ENCODE measurements at places on chromosomes 6 and 20. TPM values are rescaled to one million over a fixed set of nuclear protein-coding genes. Genes with fewer than 3 reads are reported as not detected.

GRCh38 chr6:6865611-6866010, 242.2 kb upstream of the RREB1 start:
- no peak for DNase-seq

- DNase-seq: no peak
Measured at GRCh38 chr6:17178326-17178725, 76.5 kb downstream of the STMND1 start.

- no peak for DNase-seq
Measured at GRCh38 chr20:63700199-63701050, 4.0 kb downstream of the TNFRSF6B start.

GRCh38 chr6:104566411-104566810, 293.3 kb downstream of the HACE1 start:
- DNase-seq: no peak

- no peak for DNase-seq
Measured at GRCh38 chr6:41729624-41730023, 5.8 kb downstream of the TFEB start.

DNA sequence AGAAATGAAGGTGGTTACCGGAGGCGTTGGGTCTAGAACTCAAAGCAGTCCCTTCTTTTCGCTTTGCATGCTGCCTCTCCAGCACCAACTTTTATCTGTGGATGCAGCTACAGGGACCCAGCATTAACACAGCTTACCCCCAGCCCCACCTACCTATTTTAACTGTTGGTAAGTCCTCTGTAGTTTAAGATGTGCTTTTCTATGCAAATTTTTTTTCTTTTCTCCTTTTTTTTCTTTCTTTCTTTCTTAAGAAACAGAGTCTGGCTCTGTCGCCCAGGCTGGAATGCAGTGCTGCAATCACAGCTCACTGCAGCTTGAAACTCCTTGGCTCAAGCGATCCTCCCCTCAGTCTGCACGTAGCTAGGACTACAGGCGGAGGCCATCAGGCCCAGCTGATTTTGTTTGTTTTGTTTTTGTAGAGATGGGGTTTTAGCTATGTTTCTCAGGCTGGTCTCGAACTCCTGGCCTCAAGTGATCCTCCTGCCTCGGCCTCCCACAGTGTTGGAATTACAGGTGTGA, 6.5 kb upstream of the USP45 start:
- DNase-seq: no peak

DNA sequence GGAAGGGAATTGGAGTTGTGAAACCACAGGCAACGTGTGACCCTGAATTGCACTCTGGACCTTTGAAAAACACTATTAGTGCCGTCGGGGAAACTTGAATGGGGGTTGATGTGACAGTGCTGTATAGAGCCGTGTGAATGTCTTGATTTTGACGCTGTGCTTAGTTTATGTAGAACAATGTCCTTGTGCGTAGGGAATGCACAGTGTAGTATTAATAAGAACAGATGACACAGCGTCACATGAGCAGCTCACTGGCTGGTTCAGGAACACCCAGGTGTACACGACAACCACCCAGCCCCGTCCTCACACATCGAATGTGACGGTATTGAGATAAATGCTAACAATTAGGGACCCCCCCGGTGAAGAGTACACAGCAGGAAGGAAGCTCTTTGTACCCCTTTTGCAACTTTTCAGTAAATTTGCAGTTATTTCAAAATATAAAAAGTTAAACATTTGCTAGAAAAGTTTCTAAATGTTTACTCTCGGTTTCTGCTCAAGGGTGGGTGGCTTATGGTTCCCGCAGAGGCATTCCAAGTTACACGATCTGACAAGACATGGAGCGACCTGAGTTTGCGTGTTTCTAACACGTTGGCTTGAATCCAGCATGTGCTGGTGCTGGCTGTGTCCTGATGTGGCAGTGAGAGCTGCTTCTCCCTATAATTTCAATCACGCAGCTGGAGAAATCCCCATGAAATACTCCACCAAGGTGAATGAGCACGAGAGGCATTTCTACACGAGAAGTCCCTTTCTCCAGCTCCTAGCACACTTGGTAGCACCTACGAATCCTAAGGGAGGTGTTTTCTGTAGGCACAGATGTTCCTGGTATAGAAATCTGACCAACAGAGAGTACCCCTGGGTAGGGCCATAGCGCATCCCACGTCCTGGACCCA, 208.0 kb upstream of the EXOC2 start:
- no peak for DNase-seq

- DNase-seq: no peak
Measured at GRCh38 chr6:16669227-16669626, 92.0 kb downstream of the ATXN1 start.

DNA sequence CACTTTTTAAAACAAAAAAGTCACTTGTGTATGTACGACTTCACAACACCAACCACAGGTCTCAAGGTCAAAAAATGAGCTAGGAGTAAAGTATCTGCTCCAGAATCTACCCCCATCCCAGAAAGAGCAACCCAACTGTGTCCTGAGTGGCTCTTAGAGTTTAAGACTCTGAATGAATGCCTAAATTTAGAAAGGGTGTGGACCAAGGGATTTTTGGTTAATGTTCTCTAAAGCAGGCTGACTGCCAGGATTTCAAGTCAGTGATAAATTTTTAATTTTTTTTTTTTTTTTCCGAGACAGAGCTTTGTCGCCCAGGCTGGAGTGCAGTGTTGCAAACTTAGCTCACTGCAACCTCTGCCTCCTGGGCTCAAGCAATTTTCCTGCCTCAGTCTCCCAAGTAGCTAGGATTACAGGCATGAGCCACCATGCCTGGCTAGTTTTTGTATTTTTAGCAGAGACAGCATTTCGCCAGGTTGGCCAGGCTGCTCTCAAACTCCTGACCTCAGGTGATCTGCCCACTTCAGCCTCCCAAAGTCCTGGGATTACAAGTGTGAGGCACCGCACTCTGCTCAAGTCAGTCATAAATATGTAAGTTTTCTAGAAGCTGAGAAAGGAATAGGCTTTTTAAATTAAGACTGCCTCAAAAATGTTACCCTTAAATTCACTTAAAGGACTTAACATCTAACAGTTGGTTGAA, 20.2 kb downstream of the STAU1 start:
- DNase-seq: no peak

DNA sequence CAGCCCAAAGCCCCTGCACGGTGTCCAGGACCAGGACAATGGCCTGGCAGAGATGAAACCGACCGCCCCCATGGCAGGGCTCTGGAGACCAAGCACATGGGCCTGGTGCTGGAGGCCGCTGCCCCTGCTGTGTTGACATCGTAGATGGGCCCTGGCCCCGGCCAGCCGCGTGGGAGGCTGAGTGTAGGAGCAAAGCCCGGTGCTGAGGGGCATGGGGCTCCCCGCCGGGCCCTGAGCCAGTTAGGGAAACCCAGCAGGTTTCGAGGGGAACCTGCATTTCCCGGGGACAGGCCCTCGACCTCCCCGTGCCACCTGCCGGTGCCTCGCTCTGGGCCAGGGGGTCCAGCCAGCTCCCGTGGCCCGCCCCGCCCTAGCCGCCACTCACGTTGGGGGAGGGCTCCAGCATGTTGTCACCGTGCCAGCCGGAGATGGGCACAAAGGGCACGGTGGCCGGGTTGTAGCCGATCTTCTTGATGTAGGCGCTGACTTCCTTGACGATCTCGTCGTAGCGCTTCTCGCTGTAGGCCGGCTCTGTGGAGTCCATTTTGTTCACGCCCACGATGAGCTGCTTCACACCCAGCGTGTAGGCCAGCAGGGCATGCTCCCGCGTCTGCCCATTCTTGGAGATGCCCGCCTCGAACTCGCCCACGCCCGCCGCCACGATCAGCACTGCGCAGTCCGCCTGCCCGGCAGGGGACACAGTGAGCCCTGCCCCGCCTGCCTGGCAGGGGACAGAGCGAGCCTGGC, 4.3 kb downstream of the EEF1A2 start:
- DNase-seq: no peak

GRCh38 chr6:29989211-29989610, 46.9 kb downstream of the HLA-A start:
- no peak for DNase-seq

- no peak for DNase-seq
Measured at GRCh38 chr6:13522656-13523055, 35.3 kb upstream of the GFOD1 start.

- no peak for DNase-seq
Measured at GRCh38 chr6:72640615-72640930, 18.7 kb downstream of the KCNQ5 start.

- no peak for DNase-seq
Measured at GRCh38 chr6:105880030-105880492, 206.1 kb upstream of the PRDM1 start.

- DNase-seq: no peak
Measured at GRCh38 chr6:63447134-63447533, 125.1 kb upstream of the LOC128125822 start.

- DNase-seq: no peak
Measured at GRCh38 chr6:170010665-170011203, 259.3 kb downstream of the ERMARD start.

DNA sequence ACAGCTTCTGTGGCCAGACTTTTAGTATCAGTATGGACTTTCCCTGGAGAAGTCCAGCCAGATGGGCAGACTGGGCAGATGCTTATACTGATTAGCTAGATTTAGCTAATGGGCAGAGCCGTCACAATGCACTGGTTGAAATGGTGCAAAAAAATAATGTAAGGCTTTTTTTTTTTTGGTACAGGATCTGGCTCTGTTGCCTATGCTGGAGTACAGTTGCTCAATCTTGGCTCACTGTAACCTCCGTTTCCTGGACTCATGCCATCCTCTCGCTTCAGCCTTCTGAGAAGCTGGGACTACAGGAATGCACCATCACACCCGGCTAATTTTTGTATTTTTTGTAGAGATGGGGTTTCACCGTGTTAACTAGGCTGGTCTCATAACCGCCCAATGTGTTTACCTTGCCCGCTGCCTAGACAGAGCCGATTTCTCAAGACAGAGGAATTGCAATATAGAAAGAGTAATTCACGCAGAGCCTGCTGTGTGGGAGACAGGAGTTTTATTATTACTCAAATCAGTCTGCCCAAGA, 16.4 kb upstream of the KIFC1 start:
- peak; percentile 32 for DNase-seq

DNA sequence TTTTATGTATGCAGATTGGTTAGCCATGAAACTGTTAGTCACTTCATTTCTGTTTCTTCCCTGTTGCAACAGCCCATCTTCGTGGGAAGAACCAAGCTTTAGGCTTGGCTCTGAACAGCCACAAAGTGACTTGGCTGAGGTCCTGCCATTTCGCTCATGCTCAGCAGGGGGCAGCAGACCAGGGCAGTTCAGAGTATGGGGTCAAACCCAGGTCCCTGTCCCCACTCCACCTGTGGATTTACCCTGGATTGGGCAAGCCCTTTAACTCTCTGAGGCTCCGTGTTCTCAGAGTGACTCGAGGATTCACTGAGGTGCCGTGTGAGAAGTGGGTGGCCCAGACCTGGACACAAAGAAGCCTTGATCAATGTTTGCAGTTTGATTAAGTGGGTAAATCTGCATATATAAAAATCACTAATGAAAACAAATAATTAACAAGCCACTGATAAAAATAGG, 19.8 kb upstream of the MAP1LC3A start:
- DNase-seq: peak; percentile 43

DNA sequence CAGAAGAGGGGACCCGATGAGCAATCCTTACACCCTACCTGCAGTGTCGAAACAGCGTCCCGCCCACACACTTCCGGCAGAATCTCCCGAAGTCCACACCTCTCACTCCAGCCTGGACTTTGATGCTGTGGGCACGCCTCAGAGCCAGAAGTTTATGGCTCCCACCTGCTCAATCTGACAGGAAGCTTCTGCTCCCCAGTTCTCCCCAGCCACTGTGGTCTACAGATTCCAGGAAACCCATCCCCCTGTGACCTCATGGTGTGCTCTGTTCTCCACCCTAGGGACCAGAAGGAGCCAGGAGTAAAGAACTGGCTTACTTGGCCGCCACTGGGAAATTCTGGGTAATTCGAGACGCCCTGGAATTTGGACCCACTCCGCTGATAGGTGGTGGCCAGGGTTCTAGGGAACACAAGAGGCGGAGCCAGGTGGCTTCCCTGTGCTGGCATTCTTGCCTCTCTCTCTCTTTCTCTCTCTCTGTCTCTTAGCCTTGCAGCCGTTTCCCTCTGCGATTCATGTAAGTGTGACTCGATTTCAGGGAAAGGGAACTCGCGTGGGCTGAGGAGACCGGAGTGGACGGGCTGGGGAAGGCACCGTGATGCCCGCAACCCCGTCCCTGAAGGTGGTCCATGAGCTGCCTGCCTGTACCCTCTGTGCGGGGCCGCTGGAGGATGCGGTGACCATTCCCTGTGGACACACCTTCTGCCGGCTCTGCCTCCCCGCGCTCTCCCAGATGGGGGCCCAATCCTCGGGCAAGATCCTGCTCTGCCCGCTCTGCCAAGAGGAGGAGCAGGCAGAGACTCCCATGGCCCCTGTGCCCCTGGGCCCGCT, at the start of gene TRIM15:
Gene TRIM15, plus strand, starts transcription at position 457 of the 828 bp plus-strand sequence. Its CDS starts 139 bp downstream, at position 596.
- DNase-seq: no peak

GRCh38 chr6:70163795-70164194, 139.1 kb downstream of the COL9A1 start:
- no peak for DNase-seq

GRCh38 chr6:82861121-82861520, 204.5 kb downstream of the UBE3D start:
- no peak for DNase-seq

DNA sequence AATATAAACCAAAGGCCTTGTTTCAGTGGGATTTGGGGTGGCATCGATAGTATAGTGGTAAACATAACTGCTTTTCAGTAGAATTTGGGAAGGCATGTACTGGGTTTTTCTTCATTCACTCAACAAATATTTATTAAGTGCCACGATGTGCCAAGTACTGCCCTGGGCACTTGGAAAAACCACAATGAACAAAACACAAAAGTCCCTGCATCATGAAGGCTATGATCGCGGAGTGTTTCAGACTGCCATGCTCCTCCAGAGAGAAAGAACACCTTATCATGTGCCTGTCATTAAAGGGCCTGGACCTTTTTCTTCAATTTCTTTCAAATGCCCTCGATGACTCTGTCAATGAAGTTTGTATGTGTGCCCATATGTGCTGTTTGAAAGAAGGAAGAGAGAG, 59.2 kb upstream of the CEP85L start:
- DNase-seq: no peak

GRCh38 chr20:50625986-50626677, 65.2 kb downstream of the RIPOR3 start:
- DNase-seq: peak; percentile 35

LGSN gene
- 17.1 TPM for total RNA-seq

SIRPB2 gene
- total RNA-seq: not detected

TBXT gene
- total RNA-seq: 2,059 TPM

CTAGE9 gene
- not detected for total RNA-seq

ETV7 gene
- 0.63 TPM for total RNA-seq

MCHR2 gene
- total RNA-seq: not detected

MBOAT1 gene
- total RNA-seq: 9.7 TPM

SYNDIG1 gene
- total RNA-seq: not detected

ECT2L gene
- total RNA-seq: not detected

NKX2-2 gene
- not detected for total RNA-seq

IMPG1 gene
- total RNA-seq: not detected

MOXD1 gene
- total RNA-seq: not detected

CCDC170 gene
- total RNA-seq: not detected

PFDN4 gene
- 149 TPM for total RNA-seq

ZNF311 gene
- 0.20 TPM for total RNA-seq

PDCD2 gene
- 140 TPM for total RNA-seq

EYA2 gene
- 0.32 TPM for total RNA-seq

RRAGD gene
- total RNA-seq: 3.0 TPM

SLC22A23 gene
- 3.8 TPM for total RNA-seq

BPI gene
- not detected for total RNA-seq
